ENCODE measurements at places on chromosomes 13 and 19.
A peak's percentile ranks its signal among the peaks of the same experiment; 100 is the strongest.

DNA sequence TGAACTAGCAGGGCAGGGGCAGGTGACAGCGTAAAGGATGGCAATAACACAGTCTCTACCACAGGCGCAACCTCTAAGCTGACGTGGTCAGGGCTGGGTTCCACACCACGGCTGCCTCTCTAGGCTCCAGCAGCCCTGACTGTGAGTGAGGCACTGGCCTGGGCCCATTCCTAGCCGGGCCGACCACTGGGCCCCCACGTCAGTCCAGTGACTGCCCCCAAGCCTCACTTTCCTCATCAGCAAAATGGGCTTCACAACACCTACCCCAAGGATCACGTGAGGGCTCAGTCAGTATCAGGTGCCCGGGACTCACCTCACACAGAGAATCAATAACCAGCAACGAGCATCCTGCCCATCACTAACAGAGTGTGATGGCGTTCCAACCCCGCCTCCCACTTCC lies 5.2 kb downstream of the ZFR2 start:
- DNase-seq = no peak

DNA sequence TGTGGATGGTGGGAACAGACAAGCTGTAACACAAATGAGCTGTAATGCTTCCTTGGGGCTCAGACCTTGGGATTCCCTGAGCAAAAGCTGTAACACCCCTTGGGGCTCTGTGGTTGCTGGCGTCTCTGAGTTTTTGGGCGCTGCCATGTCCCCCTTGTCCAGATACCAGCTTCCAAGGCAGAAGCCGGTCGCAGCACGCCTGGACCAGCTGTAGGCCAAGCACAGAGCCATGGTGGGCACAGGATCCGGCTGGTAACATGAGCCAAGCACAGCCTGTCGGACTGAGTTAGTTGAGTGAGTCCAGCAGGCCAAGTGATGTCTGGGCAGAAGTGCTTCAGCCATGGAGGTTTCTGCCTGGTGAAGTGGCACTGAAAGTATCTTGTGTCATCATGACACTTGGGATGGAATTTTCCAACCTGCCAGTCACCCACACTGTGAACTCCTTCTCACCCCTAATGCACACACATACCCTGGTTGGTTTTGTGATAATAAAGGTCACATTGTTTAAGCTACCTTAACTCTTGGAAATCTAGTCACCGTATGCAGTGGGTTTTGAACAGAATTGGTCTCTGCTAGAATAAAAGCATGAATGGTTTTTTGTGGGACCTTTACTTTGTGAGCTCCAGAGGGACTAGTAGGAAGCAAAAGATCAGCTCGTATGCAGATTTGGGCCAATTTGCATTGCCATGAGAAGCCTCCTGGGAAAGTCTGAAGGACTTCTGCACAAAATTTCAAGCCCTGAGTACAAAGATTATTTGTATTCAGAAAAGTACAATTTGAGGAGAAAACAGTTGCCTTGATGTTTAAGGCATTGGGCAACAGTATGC lies 7.0 kb upstream of the ZNF17 start:
- no peak for DNase-seq

DNA sequence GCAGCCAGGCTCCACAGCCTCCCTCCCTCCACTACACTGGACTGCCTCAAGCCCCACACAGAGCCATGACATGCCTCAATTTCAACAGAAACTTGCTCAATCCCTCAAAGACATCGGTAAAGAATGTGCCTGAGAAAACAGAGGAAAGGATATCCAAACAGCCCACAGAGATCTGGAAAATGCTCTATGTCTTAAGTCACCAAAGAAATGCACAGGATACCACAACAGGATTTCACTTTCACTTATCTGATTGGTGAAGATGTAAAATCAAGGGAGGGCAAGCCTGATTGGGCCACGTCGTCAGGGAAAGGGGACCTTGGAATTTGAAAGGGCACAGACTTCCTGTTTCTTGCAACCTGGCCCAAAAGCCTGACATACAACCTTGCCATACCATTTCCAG lies 14.2 kb downstream of the CACNA1A start:
- no peak for DNase-seq

- peak; percentile 32 for DNase-seq
These were observed 1730.1 kb downstream of the SLITRK5 start for GRCh38 chr13:89401264-89401675.

DNA sequence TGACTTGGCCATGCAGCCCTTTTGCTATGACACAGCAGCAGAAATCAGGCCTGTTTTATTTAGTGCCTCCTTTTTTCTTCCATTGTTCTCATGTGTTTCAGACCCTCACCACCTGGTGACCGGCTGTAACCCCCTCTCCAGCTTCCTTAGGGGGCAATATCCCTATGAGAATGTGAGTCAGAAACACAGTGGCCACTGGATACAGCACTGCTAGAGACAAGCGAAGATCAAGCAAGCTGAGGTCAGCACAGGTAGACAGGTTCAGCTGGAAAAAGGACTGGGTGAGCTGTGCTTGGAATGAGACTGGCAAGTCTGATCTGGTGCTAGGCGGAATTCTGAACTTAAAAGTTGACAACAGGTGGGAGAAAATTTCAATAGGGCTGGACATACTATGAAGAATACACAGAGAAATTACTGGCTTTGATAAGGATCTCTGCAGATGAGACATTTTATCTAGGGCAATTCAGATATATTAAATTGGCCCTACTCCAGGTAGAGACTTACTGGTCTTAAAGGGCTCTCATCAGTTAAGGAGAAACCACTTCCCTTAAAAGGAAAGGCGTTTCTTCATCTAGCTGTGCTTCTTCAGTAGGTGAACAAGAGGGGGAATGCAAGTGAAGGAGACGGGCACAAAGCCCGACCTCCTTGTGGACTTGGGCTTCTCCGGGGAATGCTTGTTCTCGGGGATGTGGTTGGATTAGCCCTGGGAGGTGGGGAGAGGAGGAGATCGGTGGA lies 83.3 kb downstream of the ERCC5 start:
- no peak for DNase-seq

GRCh38 chr13:22055259-22055658 lies 384.4 kb downstream of the FGF9 start:
- no peak for DNase-seq

DNA sequence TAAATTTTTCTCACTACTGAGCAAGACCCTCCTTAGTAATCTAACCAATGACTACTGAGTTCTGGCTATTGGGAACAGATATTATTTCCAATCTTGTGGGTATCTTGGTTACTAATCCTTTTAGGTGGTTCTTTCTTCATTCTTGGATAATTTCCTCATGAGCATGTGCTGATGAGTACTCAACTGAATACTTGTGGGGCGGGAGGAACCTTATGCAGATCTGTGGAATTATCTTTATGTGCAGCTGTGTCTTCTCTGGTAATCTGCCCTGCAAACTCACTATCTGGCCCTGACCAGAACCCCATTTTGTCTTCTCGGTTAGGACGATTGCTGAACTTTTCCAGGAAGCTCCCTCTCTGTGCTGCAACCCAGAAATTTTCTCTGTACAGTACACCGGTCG lies 89.7 kb upstream of the TRPC4 start:
- no peak for DNase-seq

- no peak for DNase-seq
These were observed 4.1 kb downstream of the IRS2 start for GRCh38 chr13:109782066-109782822.

DNA sequence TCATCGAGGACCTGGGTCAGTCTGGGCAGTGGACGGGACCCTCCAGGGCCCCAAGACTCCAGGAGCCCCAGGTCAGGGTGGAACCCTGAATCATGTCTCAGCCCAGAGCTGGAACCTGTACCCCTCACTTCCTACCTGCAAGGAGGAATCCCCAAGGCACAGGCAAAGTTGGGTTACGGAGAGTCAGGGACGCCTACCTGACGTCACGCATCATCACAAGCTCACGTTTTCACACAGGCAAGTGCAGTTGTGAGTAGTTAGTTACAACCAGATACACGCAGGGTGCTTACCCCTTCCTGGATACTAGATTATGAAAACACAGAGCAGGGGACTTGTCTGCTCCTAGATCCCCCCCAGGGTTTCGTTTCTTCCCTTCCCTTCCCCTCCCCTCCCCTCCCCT lies 1.9 kb downstream of the RETN start:
- no peak for DNase-seq

GRCh38 chr13:112141643-112142400 lies 74.9 kb downstream of the SOX1 start:
- no peak for DNase-seq

DNA sequence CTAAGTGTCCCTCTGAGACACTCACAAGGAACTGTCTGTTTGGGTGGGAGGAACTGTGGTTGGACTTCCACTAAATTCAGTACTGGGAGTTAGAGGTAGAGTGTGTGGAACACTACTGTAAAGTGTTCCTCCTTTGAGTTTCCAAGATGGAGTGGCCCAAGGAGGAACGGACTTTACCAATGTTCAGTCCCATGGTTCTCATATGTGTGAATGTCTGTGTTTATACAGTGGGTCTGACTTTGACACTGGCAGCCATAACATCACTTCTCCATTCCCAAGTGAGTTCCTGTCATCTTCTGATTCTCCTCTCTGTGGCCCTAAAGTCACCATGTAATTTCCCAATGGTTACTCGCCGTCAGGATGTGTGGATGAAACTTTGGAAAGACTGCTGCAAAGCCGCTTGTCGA lies 136.8 kb upstream of the SERP2 start:
- no peak for DNase-seq

- no peak for DNase-seq
These were observed 746.4 kb downstream of the PCDH9 start for GRCh38 chr13:66483712-66484111.

DNA sequence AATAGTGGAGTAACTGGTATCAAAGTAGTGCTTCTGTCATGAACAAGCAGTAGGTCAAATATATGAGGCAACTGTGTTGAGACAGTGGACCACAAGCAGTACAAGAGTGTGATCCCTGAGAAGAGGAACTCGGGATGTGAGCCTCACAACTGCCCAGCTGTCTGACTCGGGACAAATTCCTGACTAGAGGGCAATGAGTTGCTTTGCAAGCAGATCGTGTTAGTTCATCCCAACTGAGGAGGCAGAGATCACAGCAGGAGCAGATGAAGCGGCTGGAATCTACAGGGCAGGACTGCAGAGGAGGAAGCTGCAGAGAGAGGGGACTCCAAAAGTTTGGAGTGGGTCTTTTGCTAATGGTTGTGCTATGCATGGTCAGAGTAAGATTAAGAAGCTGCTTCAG lies 741.1 kb downstream of the DIAPH3 start:
- DNase-seq = no peak

GRCh38 chr19:39438270-39438934 lies 2.7 kb upstream of the RPS16 start:
- no peak for DNase-seq

- no peak for DNase-seq
These were observed 788.0 kb upstream of the SLITRK1 start for GRCh38 chr13:84670245-84670644.

GRCh38 chr13:101332583-101332982 lies 83.7 kb downstream of the NALCN start:
- no peak for DNase-seq

DNA sequence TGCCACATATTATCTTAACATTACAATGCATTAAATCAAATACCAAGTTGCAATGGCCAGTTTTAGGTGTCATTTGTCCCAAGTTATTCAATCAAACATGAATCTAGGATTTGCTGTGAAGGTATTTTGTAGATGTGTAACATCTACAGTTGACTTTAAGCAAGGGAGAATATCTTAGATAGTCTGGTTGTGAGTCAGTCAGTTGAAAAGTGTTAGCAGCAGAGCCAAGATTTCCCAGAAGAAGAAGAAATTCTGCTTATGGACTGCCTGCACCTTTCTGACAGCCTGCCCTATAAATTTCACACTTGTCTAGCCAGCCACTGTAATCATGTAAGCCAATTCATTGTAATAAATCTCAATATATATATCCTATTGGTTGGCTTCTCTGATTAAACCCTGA lies 41.3 kb upstream of the INTS6 start:
- no peak for DNase-seq

DNA sequence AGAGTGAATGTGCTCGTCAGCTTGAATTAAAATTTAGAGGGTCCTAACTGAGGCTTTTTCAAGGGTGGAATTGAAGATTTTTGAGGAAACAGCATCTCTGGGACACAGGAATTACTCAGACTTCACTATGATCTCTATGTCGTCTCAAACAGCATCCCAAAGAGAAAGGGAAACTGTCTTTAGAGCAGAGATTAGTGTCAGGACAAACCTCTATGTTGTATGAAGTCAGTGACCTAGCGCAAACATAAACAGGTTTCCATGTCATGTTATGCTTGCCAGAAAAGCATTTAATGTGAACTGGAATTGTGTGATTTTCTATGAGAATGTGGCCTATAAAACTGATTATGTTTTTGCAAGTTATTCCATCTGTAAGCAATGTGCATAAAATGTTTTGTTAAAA lies 573.7 kb downstream of the GPC6 start:
- no peak for DNase-seq

DNA sequence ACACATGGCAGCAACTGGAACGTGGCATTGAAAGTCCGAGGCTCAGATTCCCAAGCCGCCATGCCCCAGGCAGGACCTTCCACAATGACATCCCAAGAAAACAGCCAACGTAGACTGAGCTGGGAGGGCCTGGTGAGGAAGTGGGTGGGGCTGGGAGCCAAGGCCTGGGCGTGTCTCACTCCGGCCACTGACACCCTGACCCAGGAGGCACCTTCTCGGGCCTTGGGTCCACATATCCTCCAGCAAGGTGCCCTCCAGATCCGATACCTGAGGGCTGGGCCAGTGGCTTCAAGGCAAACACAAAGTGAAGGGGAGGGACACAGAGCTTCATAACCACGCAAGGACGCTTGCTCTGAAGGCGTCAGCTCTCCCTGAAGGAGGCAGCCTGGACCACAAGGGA lies 43.0 kb downstream of the RAB20 start:
- no peak for DNase-seq

DNA sequence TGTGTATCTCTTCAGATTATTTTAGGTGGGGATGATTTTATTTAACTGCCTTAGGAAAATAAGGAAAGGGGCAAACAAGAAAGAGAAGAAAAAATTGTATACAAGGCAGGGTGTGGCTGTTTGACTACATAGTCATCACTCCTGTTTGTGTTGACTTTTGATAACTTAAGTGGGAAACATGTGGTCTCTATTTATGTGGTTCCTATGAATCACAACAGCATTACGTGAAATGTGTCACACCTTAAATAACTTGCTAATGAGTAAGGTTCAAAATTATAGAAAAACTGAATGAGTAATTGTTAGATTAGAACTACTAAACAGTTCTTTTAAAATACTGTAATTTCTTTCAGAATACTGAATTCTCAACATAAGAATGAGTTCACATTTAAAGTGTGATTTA lies 69.3 kb downstream of the LMO7 start:
- peak; percentile 82 for DNase-seq

GRCh38 chr19:6828698-6829633 lies 56.5 kb downstream of the VAV1 start:
- DNase-seq = no peak

- no peak for DNase-seq
These were observed 15.0 kb upstream of the ALOX5AP start for GRCh38 chr13:30720172-30720869.

DNA sequence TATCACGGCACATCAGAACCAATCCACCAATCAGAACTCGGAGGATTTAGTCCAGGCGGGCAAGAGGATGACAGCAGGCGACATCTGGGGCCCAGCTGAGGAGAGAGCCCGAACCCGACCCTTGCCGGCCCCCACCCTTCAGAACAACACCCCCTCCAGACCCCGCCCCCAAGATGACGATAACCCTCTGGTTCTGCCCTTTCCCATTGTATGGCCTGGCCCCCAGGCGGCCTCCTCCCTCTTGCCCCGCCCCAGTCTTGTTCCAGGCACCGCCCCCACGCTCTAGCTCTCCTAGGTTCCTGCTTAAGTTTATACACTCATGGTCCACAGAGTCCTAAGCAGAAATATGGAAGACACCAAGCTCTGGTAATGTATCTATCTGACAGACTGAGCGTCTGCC lies 2.8 kb upstream of the ZNF83 start:
- DNase-seq = no peak
